ENCODE measurements at places on chromosomes 4 and X.

DNA sequence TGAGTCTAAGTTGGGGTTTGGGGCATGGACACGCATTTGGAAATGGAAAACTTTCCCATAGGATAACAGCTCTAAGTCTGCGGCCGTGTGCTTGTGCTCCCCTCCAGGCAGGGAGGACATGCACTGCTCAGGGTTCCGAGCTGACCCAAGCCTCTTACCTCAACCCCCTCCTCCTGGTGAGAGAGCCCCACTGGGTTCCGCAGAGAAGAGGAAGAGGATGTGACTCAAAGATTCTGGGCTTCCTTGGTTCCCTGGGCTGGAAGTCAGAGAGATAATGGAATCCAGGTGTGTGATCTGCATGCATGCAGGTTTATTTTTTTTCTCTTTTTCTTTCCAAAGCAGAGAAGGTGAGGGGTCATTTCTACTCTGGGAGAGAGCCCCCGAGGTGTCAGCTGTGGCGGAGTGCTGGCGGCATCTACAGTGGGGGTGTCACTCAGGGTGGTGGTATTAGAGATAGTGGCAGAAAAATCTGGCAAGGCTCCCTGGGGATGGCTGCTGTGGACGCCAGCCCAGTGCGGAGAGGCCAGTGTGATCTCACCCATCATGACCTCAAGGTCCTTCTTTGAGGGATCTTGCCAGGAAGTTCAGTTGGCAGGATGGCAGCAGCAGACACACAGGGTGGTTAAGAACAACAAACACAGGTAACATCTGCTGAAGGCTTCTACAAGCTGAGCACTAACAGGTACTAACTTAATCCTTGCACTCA lies 168.7 kb upstream of the HAND2 start:
- no peaks in the 10 kb centered on the region for H3K36me3 ChIP-seq
- H3K4me1 ChIP-seq, result no peaks in the 10 kb centered on the region
- no peak overlapping the region for H3K27ac ChIP-seq
- H3K4me3 ChIP-seq, result no peak overlapping the region

GRCh38 chr4:58732973-58733372 lies 1622.8 kb upstream of the IGFBP7 start:
- no peak overlapping the region for H3K27ac ChIP-seq
- no peak for DNase-seq
- H3K4me1 ChIP-seq, result no peaks in the 10 kb centered on the region
- H3K4me3 ChIP-seq, result no peak overlapping the region

DNA sequence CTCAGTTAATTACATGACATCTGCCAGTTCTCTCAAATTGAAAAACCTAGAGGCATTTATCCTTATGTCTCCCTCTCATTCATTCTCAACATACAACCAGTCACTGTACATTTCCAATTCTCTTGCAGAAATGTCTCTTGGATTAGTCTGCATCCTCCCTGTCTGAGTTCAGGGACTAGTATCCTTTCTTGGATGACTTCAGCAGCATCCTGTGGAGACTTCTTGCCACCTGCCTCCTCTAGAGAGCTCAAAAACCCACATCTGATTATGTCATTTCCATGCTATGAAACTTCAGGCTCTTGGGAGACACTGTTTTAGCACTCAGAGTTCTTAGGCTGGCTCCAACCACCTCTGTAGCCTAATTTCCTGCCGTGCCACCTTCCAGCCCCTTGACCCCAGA lies 515.1 kb upstream of the DIPK2B start:
- H3K27me3 ChIP-seq, result peaks cover 27% of the 10 kb centered on the region
- no peak overlapping the region for H3K4me3 ChIP-seq
- H3K27ac ChIP-seq, result no peak overlapping the region
- no peaks in the 10 kb centered on the region for H3K36me3 ChIP-seq
- no peak for DNase-seq

DNA sequence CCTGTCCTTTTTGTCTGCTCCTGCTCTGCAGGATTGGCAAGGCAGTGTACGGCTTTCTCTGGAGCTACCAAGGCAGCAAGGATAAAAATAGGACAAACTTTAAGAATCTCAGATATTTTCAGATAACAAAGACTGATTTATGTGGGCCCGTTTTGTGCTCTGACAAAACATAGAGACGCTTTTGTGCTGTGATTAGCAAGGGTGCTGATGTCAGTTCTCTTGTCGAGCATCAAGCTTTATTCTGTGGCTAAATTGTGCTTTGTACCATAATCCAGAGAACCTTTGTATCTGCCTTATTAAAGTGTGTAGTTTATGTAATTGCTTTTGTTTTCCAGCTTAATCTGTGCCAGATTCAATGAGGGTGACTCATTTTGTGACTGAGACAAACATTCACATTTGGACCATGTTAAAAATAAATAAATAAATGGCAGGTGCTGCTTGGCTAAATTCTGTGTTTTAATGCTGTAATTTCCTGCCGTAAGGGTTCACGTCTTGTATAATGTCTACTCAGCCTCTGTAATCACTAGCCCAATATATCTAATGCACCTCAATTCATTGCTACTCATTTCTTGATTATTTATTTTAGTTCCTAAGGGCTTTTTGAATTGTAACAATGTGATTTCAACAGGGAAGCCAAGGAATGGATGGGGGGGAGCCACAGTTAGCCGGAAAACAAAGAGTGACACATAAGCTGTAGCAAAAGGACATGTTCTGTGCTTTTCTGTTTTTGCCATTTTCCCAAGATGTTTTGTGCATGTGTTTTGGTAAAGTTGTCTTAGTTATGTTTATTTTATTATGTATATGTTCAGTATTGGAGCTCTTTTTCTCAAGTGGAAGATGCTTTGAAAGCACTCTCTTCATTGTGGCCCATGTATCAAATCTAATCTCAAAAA lies 75.1 kb downstream of the GAB1 start:
- DNase-seq, result no peak
- no peaks in the 10 kb centered on the region for H3K36me3 ChIP-seq
- peak overlapping the region; percentile 2 for H3K4me3 ChIP-seq
- no peaks in the 10 kb centered on the region for H3K27me3 ChIP-seq

DNA sequence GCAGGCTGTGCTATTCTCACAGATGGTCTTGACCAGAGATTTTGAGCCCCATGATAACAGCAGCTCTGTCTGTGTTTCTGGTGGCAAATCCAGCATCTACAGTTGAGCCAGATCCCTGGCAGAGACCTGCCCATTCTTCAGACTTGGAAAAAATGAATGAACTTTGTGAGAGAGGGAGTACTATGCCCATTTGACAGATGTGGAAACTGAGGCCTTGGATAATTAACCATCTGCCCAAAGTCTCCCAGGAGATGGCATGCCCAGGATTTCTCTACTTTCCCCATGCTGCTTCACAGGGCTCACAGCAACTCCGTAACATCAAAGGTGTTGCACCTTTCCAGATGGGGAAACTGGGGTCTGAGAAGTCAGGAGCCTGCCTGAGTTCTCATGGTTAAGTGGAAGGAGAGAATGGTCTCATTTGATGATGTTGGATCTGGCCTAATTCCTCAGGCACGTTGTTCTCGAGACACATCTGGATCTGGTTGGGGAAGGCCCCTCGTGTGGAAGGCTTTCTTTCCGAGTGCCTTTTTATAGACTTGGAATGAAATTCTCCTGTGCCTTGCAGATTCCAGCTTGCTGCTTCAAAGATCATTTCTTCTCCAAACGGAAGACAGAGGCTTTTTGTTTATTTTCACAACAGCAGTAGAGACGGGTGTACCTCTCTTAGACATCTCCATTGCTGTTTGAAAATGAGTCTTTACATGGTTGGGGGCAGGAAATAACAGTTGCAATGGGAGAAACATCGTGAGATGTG lies 73.3 kb upstream of the STX18 start:
- no peak overlapping the region for H3K27ac ChIP-seq
- H3K4me3 ChIP-seq, result no peak overlapping the region
- no peaks in the 10 kb centered on the region for H3K27me3 ChIP-seq
- DNase-seq, result no peak
- no peaks in the 10 kb centered on the region for H3K36me3 ChIP-seq
- H3K4me1 ChIP-seq, result no peaks in the 10 kb centered on the region

Data from breast epithelium (tissue), 4 donors.